ENCODE measurements at places on chromosomes 12 and 14.

GRCh38 chr12:109696485-109697269 lies 16.9 kb upstream of the FAM222A start:
- DNase-seq, result peak; percentile 54

DNA sequence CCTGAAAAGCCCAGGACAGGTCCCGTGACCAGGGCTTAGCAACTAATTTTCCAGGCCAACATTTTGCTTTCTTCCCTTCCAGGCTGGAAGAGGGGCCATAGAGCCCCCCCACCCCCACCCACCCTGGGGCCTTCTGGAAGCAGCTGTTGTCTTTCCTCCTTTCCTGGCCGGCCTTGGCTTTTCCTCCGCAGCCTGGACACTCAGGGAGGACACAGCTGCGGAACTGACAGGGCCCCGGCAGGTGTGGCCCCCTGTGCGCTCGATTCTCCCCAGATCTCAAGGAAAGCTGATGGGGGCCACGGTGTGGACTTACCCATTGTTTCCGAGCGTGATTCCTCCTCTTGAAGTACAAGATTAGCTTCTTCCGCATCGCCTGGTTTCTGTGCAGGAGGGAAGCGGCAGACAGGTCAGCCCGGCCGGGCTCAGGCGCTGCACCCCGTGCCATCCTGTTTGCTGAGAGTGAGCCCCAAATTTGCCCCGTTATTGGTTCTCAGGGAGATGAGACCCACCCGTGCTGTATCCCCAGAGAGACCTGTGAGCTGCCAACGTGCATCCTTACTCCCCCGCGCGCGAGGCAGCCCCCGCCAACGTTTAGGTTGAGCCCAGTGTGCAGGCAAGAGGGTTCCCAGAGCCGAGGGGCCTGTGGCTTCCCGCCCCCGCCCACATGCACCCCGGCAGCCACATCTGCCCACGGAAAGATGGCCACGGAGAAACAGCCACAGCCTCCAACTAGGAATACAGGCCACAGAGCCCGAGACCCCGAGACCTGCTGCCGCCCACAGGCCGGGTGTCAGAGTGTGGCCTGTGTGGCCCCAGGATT lies 129.6 kb downstream of the NCOR2 start:
- DNase-seq, result no peak

DNA sequence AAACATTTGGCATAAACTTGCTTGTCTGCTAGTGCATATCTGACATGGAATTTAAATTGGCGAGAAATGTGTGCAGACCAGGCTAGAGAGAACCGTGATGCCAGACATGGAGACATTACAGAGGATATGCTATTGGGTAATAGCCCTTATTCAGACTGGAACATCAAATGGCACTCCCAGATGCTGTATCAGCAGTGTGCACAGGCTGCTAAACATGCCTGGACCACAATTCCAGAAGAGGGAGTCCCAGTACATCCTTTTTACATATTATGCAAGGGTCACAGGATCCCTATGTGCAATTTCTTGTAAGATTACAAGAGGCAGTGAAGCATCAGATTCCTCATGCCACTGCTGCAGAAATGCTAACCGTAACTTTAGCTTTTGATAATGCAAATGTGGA lies 354.5 kb upstream of the FOXG1 start:
- DNase-seq, result no peak

- peak; percentile 17 for DNase-seq
These were observed 70.0 kb upstream of the DICER1 start for GRCh38 chr14:95227279-95227860.

DNA sequence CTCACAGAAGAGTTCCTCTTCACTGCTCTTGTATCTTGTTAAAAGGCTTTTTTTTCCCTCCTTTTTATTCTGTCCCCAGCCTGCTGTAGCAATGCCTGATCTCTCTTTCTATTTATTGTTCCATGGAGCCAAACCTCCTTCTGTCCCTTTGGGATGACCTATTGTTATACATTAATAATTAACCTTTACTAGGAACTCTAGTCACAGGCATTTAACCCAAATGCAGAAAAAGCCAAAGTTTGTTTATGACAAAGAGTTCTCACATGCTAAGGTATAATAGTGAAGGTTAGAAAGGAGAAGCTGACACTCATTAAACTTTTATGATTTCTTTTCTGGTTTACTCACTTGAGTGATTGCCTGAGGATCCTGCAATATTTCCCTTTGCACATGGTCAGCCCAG lies 535.8 kb downstream of the NRXN3 start:
- no peak for DNase-seq

Measured in urothelium cell line (cell line).